Brain pericyte (primary cell): ENCODE measurements at places on chromosomes 13 and 19.

GRCh38 chr19:19444681-19445155, 39.2 kb downstream of the GATAD2A start:
- DNase-seq = no peak

- no peak for DNase-seq
These were observed 498.0 kb downstream of the DCT start for GRCh38 chr13:93981426-93981977.

- no peak for DNase-seq
These were observed 40.9 kb downstream of the DEDD2 start for GRCh38 chr19:42176649-42176989.

- DNase-seq = no peak
These were observed at the start of gene ALOX5AP for GRCh38 chr13:30735025-30735871. TSS of gene ALOX5AP (plus strand) at chr13:30735543. CDS start at chr13:30735606, 63 bp downstream.

- DNase-seq = no peak
These were observed 27.7 kb downstream of the CRTC1 start for GRCh38 chr19:18710996-18711751.

DNA sequence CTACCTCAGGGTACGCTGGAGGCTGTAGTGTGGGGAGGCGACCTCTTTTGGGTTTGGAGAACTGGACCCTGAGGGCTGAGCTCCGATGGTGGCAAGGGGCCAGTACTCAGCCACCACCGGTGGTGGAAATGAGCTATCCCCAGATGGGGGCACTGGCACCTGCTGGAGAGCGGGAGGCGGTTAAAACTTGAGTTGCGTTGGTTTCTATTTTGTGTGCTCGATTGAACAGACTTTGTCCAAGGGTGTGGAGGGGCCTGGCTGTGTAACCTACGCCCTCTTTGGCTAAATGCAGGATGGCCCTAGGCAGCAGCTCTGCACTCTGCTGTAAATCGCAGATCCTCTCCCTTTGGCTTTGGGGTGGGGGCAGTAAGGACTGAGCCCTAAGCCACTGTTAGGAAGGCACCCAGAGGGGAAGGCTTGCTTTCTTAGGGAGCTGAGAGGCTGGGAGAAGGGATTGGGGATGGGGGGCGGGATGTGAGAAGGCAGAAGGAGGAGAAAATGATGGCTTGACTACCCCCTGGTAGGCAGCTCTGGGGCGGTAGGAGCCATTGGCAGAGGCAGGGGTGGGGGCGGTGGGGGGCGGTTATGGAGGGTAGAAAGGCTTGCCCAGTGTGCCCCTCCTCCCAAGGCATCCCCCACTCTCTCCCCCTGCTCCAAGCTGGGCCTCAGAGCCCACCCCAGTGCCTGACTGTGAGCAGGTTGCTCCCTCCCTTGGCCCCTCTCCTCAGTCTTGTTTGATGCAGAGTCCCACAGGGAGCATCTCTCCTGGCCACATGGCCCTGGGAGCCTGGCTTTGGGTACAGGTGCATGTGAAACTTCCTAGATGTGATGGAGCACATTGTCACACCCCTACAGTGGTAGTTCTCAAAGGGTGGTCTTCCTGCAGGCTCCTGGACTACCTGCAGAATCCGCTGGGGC, 5.0 kb downstream of the VSTM2B start:
- no peak for DNase-seq

DNA sequence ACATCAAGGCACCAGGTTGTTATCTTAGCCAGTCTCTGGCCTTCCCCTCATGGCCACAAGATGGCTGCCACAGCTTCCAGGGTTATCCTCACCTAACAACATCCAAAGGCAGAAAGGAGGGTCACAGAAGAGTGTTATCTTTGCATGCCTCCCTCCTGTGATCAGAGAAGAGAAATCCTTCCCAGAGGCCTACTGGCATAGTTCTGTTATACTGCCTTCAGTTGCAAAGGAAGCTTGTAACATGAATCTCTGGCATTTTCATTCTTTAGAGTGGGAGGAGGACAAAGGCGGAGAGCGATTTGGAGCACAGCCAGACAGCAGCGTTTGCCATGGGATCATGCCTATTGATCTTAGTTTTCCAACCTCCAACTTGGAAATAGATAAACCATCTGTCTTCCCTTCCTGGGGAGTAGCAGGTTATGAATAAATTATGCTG, 135.7 kb downstream of the DNAJC15 start:
- DNase-seq = no peak

- no peak for DNase-seq
These were observed 1.8 kb upstream of the UBE2M start for GRCh38 chr19:58560007-58560887.

DNA sequence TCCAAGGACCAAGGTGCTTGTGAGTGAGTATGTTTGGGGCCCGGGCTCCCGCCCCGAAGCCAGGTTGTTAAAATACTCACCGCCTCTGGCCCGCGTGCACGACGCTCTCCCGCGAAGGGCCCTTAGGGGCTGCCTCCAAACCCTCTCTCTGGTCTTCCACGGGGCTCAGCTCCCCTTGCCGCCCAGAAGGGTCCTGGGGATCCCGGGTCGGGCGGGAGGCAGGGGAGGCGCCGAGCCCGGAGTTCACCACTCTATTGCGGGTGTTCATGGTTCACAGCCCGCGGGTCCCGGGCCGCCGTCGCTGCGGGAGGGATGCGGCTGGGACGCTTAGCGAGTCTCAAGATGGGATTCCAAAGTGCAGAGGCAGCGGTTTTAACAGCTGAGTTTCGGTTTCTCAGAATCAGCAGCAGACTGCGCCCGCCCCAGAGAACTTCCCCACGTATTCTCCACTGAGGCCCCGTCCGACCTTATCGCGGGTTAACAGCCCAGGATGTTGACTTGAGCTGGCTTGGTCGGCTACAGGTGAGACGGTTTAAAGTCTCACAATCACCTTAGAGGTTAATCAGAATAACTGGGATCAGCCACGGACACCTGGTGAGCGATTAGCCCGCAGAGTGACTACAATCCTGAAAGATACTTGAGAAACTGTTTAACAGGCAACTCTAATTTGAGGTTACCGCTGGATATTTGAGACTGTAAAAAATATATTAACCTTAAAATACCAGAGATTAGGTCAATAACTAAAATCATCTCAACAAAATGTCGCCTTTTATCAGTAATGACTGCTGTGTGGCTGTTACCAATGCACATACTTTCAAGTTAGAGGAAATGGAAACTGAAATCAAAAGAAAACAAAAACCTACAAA, at the start of gene EPSTI1:
TSS of gene EPSTI1 (minus strand) at position 344 of the 866 bp plus-strand sequence. CDS start at position 268, 76 bp downstream.
- peak; percentile 47 for DNase-seq

DNA sequence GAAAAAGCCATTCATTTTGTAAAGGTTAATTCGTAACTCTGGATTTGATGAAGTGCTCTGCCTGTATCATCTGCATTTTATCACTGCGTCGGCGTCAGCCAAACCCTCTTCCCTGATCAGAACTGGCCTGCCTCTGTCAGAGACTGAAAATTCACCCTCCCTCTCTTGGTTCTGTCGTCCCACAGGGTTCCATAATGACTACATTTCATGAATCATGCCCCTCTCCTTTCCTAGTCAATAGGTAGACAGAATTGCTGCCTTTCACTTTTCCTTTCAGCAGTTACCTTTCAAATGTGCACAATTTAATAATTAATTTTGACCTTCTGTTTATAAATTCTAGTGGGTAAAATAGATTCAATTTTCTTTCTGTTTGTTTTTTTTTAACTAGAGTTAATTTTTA, 423.4 kb downstream of the RFC3 start:
- DNase-seq = no peak

DNA sequence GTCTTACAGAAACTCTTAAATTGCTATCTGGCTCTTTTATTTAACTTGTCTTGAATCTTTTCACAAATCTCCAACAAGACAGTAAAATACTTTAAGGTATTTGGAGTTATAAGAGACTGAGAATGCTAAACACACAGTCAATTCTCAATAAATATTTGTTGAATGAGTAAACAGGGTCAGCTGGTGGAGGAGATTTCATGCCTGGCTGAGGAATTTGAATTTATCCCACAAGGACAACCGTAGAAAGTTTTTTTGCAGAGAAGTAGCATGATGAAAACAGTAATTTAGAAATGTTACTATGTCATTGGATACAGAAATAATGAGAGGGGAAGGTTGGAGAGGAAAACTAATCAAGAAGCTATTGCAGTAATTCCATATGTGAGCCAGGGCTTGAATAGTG, 1223.7 kb downstream of the PCDH17 start:
- DNase-seq = no peak

- no peak for DNase-seq
These were observed 419.9 kb downstream of the IRS2 start for GRCh38 chr13:109366525-109366924.

GRCh38 chr19:32869369-32869965, at the start of gene SLC7A9:
TSS of gene SLC7A9 (minus strand) at chr19:32869767. CDS start at chr19:32868534, 1,233 bp downstream.
- DNase-seq = no peak

DNA sequence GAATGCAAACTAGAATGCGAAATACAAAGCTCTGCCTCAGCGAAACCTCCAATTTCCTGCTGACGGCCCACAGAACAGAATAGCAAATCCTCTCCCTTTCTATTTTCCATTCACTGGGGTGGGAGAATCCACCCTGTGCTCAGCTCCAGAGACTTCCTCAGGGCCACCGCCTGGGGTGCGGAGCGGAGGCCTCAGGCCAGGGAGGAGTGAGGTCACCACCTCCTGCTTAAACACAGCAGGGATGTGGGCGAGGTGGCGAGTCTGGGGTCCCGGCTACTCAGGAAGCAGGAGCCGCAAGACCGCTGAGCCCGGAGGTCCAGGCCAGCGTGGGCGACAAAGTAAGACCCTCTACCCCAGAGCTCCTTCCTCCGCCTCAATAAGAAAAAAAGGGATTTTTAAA, 666 bp upstream of the ZNF320 start:
- no peak for DNase-seq

GRCh38 chr13:51769455-51770127, 34.4 kb downstream of the DHRS12 start:
- DNase-seq = no peak

GRCh38 chr13:108558489-108558888, 70.9 kb upstream of the MYO16 start:
- no peak for DNase-seq

GRCh38 chr19:33532859-33533460, 11.4 kb upstream of the PEPD start:
- no peak for DNase-seq
